SK-N-MC (cell line): ENCODE measurements at places on chromosomes 7 and 10.

DNA sequence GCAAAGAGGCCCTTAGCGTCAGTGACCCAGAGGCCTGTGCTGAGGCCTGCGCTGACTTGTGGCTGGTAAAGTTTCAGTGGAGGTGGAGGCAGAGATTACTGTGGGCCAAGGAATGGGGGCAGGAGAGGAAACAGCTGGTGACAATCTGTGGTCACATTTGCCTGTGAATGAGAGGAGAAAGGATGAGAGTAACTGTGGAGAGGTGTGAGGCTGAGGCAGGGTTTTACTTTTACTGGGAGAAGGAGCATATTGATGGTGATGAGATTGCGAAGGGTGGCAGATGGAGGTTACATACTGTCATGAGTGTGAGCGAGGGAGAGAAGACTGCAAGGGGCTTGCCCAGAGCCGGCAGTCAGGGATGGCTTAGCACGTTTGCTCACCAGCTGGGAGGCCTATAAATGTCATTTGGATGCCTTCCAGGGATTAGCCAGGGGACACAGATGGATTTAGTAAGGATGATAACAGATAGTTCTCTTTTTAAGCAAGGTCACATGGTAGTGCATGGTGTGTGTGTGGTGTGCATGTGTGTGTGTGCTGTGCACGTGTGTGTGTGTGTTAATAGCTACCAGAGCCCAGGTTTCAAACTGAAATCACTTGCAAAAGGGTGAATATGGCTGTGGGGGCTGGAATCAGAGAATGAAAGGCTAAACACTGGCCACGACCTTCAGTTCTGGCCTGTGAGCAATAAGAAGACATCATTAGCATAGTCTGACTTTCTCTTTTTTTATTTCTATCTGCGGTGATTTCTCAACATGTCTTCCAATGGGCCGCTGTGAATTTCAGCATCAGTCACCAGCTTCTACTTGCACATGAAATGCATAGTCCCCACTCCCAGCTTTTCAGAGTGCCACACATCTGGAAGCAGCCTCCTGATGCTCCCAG is 291.5 kb upstream of the ZNF32 start:
- no peak for DNase-seq

- no peak for DNase-seq
Observed at GRCh38 chr10:24822590-24822989, 98.9 kb upstream of the ARHGAP21 start.

- DNase-seq, result no peak
Observed at GRCh38 chr10:15738270-15738925, 18.7 kb upstream of the ITGA8 start.

- no peak for DNase-seq
Observed at GRCh38 chr10:43983405-43983804, 334.7 kb upstream of the ZNF32 start.

DNA sequence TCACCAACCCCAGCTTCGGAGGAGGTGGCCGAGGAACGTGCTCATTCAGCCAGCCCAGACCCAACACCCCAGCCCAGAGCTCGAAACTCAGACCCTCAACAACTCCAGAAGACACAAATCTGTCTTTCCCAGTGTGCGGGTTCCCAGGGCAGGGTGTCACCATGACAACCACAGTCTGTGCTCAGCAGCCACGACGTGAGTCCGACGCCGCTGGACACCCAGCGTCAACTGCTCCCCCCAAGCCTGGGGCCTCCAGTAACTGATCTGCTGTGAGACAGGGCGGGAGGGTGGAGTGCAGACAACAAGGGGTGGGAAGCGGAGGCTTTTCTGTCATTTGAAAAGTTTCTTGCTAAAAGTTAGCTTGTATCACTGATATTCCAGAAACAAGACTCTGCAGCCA is 167.2 kb downstream of the MAD1L1 start:
- no peak for DNase-seq

DNA sequence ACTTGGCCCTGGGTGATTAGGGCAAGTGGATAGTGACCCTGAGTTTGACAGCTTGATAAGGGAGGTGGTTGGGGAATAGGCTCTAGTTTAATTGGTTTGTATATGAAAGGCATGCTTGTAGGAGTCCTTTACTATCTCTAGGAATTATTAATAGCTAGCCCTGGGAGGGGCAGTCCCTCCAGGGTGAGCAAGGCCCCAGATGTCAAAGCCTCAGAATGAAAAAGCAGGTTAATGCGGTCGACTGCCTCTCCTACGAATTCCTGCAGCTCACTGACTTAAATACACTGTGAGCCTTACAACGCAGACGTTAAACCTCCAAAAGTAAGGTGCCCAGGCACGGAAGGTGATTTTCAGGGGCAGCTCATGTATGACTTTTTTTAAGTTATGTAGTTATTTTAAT is 5.2 kb upstream of the BTBD16 start:
- DNase-seq, result no peak

DNA sequence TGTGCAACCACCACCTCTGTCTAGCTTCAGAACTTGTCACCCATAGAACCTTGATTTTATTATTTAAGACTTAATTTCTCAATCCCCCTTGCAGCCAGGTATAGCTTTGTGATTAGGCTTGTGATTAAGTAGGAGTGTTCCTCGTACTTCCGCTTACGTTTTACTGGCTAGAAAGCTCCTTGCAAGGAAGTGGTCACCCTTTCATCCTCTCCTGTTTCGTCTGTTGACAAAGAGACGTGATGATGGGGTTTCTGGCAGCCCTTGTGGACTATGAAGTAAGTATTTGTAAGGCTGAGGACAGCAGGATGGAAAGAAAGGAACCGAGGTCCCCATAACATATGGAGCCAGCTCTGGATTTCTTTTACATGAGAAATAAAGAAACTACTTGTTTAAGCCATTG is 86.5 kb upstream of the KDM7A start:
- DNase-seq, result no peak

- DNase-seq, result no peak
Observed at GRCh38 chr10:48501226-48501625, 103.6 kb downstream of the ARHGAP22 start.

DNA sequence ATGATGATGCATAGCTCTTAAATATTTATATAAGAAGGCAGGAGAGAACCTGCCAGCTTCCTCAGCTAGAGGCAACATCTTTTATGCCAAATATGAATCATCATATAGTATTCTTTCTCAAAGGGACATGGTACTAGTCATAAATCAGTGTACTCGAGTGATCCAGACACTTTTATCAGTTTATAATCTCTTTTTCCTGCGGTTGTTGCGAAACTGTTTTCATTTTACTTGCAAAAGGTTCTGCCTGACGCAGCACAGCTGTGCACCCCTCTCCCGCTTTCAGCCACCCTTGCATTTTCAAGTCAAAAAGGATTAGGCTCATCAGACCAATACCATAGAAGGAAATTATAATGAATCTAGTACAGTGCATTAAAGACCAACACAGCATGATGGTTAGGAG is 332.3 kb upstream of the PRKCQ start:
- DNase-seq, result no peak

- no peak for DNase-seq
Observed at GRCh38 chr10:97731346-97732051, 5.4 kb upstream of the ZFYVE27 start.

- DNase-seq, result no peak
Observed at GRCh38 chr10:90167174-90168064, 466.0 kb downstream of the KIF20B start.

DNA sequence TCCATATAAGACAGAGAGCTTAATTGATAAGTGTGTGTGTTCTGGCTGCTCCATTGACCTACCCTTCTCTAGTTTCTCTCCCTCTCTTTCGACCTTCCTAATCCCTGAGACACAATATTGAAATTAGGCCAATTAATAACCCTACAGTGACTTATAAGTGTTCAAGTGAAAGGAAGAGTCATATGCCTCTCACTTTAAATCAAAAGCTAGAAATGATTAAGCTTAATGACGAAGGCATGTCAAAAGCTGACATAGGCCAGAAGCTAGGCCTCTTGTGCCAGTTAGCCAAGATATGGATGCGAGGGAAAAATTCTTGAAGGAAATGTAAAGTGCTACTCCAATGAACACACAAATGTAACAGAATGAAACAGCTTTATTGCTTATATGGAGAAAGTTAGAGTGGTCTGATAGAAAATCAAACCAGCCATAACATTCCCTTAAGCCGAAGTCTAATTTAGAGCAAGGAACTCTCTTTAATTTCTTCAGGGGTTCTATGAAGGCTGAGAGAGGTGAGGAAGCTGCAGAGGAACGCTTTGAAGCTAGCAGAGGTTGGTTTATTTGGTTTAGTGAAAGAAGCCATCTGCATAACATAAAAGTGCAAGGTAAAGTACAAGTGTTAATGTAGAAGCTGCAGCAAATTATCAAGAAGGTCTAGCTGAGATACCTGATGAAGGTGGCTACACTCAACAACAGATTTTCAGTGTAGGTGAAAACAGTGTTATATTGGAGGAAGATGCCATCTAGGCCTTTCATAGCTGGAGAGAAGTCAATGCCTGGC is 53.8 kb downstream of the ST7 start:
- no peak for DNase-seq

- no peak for DNase-seq
Observed at GRCh38 chr7:117097860-117098259, 144.6 kb downstream of the ST7 start.

- no peak for DNase-seq
Observed at GRCh38 chr10:67107670-67108069, 181.8 kb downstream of the LRRTM3 start.

- no peak for DNase-seq
Observed at GRCh38 chr10:28489206-28489605, 43.7 kb upstream of the WAC start.
